CD4-positive, alpha-beta T cell treated with Interleukin-4 for 4 hours (primary cell): ENCODE measurements at places on chromosomes 6 and 20.

- DNase-seq, result peak; percentile 74
These were observed 147.4 kb upstream of the OLIG3 start for GRCh38 chr6:137641474-137642077.

GRCh38 chr20:25465243-25466135 lies 58.0 kb downstream of the GINS1 start:
- DNase-seq, result no peak

GRCh38 chr6:44221961-44222335 lies 1.4 kb upstream of the SLC29A1 start:
- no peak for DNase-seq

GRCh38 chr20:7637184-7637583 lies 303.1 kb downstream of the HAO1 start:
- no peak for DNase-seq

- DNase-seq, result no peak
These were observed 85.1 kb downstream of the SMOC2 start for GRCh38 chr6:168525926-168526630.

- DNase-seq, result no peak
These were observed 27.9 kb downstream of the EFCAB8 start for GRCh38 chr20:32886652-32887051.

GRCh38 chr6:22328474-22328873 lies 31.6 kb upstream of the PRL start:
- no peak for DNase-seq

- DNase-seq, result no peak
These were observed 23.1 kb downstream of the ACOT13 start for GRCh38 chr6:24689964-24690363.

DNA sequence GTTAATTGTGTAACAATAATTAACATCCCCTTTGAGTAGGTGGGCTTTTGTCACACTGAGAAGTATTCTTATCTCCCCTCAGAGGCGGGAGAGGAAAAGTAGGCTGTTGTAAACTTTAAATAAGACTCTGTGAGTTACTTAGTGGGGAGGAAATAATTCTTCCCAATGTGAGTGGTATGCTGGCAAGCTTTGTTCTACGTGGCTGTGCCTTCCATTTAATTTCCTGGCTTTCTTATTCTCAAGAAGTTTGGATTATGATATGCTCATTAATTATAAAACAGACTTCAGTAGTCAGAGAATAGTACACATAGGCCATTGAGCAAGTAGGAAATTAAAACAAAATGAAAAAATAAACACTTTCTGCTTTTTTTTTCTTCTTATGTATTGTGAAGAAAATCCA lies 19.1 kb downstream of the ADGRB3 start:
- DNase-seq, result no peak

- DNase-seq, result no peak
These were observed 97.7 kb upstream of the BCLAF1 start for GRCh38 chr6:136387316-136387715.

GRCh38 chr20:51050531-51051075 lies 27.7 kb upstream of the KCNG1 start:
- no peak for DNase-seq

DNA sequence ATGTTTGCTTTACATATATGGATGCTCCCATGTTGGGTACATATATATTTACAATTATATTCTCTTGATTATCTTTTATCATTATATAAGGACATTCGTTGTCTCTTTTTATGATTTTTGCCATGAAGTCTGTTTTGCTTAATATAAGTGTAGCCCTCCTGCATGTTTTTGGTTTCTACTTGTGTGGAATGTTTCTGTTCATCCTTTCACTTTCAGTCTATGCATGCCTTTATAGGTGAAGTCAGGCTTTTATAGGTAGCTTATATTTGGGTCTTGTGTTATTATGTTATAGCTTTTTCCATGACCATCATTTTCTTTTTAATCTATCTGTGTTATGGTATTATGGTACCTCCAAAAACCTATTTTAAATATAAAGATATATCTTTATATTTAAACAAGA lies 612.5 kb upstream of the HS3ST5 start:
- no peak for DNase-seq

GRCh38 chr6:56798163-56798562 lies 155.5 kb upstream of the DST start:
- no peak for DNase-seq

- no peak for DNase-seq
These were observed 35.6 kb downstream of the CNKSR3 start for GRCh38 chr6:154474648-154475428.

- DNase-seq, result no peak
These were observed 2.2 kb downstream of the NKX2-4 start for GRCh38 chr20:21395051-21395665.

DNA sequence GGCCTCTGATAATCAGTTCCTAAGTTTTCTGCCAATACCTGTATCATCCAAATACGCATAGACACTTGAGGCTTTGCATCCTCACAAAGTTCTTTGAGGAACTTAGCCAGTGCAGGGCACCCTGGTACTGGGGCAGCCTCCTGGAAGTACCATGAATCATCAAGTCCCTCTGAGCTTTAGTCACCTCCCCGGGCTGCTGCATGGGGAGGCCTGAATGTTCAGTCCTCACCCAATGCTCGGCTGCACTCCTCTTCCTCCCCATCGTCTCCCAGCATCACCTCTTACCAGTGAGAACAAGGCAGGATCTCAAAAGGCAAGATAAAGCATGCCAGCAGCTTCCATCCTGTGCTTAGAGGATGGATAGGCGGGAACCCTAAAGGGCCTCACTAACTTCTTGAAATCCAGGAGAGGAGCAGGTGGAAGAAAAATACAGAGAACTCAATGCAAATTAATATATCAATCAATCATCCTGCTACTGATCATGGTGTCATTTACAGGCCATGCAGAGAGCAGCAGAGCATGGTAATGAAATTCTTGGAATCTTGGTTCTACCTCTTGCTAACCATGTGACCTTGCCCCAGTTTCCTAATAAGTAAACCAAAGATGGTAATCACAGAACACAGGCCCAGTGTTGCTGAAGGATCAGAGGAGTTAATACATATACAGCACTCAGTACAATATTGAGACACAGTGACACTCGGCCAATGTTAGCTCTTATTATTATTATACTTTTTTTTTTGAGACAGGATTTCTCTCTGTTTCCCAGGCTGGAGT lies 4.7 kb upstream of the CCN6 start:
- DNase-seq, result no peak

DNA sequence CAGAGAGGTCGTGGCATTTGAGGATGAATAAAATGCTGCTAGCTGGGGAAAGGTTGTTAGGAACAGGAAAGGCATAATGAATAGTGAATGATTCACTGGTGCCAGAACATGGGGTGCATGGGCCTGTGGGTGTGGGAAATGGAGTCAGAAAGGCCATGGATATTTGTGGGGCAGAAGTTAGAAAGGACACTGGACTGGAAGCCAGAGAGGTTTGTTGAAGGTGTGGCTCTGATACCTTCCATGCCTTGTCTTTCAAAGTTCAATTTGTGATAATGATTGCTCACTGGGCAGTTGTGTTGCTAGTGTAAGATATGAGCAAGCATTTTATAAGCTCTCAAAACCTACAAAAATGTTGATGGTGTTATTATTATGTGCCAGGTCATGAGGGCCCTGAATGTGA lies 32.7 kb downstream of the LRRC1 start:
- no peak for DNase-seq

GRCh38 chr6:92777146-92777740 lies 642.1 kb downstream of the EPHA7 start:
- DNase-seq, result no peak

DNA sequence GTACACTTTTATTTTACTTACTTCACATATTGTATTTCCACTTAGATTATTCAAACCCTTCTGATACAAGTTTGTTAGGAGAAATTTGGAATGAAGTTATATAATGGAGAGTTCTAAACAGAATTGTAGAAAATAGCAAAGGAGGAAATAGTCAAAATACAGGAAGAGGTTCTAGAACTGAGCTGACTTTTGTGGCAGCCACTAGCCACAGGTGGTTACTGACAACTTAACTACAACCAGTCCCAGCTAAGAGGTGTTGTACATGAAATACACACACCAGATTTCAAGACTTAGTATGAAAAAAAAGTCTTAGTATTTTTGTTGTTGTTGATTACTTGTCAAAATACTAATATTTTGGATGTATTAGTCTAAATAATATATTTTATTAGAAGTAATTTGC lies 727.4 kb upstream of the CITED2 start:
- DNase-seq, result no peak

- DNase-seq, result no peak
These were observed 15.8 kb upstream of the CYP24A1 start for GRCh38 chr20:54189630-54190029.

DNA sequence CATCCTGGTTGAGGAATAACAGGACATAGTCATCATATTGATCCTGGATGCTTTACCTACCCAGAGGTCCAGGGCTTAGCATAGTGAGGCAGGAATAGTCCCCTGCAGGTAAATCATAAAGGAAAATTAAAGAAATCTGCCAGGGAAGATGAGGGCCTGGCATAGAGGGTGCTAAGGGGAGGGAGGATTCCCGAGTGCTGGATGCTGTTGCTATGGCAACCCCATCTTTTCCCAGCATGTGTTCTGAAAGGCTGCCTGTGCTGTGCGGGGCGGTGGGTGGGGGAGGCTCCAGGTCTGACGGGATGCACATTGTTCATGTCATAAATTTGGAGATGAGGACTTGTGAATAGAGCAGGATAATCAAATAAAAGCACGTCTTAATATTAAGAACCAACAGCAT lies 212.6 kb upstream of the PCSK2 start:
- no peak for DNase-seq

DNA sequence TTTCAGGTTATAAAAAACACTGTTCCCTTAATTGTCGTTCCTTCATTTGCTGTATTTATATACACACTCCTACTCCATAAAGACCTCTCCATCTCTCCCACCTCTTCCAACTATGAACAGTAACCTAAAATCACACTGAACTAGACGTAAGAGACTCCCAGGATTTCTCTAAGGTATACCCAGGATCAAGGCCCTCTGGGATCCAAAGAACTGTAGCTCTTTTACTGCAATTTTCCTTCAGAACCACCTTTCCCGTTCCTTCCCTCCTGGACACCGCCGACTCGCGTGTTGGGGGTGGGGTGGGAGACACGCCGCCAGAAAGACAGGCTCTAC lies 680 bp downstream of the LATS1 start:
- no peak for DNase-seq

GRCh38 chr6:42507901-42508300 lies 55.9 kb upstream of the UBR2 start:
- no peak for DNase-seq

DNA sequence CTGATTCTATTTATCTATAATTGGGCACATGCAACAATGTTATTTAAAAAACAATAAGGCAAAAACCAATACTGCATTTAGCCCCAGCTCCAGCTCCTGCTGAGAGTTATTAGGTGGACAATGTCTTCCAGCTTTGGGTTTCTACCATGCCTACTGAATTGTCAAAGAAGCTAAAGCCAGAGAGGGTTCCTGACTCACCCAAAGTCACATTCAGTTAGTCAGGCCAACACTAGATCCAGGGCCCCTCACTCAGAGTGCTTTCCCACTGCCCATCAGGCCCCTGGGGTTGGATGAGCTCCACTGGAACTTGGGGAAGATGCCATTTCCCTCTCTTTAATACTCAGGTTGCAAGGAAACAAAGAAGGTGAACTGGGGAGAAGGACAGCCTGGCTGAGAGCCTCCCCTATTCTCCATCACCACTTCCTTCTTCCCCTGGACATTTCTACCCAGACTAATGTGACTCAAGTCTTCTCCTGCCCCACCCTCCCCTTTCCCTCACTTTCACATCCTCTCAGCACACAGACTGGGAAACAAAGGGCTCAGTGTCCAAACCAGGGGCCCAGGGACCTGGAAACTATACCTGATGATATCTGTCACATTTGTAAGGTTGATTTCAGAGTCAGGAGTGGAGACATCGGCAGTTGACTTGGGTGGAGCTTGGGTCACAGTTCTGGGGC lies 6.0 kb downstream of the TREM1 start:
- DNase-seq, result no peak

DNA sequence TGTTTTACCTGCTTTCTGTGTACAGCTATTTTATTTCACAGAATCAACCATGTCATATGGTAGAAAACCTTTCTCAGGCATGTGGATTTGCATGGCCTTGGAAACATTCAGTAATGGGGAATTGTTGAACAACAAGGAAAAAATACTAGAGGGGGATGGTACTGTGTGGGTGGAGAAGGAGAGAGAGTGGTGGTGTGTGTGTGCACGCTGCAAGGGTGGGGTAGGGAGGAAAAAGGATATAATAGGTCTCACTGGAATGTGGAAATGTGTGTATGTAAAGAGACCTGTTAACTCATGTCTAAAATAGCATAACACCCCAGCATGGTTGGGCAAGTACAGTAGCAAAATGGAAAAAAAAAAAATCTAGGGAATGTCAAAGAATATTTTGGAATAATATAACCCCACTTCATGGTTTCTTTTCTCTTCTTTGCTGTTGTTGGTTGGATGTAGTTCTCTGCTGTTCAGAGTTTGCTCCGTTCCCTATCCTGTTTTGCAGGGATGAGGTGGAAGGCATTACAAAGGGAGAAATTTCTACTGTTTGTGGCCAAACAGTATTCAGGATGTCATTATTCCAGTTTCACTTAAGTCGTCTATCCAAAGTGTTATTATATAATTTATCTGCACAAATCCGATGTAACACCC lies 93.9 kb upstream of the CITED2 start:
- no peak for DNase-seq

- DNase-seq, result peak; percentile 9
These were observed 82.7 kb upstream of the TOP1 start for GRCh38 chr20:40945754-40946450.

DNA sequence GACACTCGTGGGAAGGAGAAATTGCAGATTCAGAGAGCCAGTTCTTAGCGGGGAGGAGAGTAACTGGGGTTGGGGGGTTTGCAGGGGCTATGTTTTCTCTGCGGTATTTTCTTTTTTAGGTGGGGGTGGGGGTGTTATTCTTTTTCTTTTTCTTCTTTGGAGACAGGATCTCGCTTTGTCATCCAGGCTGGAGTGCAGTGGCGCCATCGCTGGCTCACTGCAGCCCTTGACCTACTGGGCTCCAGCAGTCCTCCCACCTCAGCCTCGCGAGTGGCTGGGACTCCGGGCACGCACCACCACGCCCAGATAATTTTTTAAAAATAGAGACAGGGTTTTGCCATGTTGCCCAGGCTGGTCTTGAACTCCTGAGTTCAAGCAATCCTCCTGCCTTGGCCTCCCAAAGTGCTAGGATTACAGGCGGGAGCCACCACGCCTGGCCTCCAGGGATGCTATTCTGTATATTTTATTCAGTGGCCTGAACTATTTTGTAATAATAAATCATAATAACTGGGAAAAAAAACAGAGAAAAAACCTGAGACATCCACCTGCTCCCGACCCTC lies 57.3 kb downstream of the UBE2V1 start:
- no peak for DNase-seq

- no peak for DNase-seq
These were observed 96.3 kb downstream of the RFPL4B start for GRCh38 chr6:112443179-112444065.

DNA sequence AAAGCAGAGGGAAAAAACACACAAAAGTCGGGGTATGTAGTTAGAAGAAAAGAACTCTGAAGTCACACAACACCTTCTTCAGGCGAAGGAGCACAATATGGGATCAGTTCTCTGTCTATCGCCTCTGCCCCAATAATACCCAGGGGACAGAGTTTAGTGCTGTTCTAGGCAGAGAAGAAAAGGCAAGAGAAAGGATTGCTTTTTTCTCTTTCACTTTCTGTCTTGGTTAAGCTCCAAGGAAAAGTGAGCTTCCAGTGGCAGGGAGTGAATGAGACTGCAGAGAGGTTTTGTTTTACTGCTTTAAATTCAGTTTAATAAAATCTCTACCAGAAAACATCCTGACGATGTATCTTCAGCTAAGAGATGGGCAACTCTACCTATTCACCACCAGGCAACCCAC lies 86.6 kb upstream of the STXBP5 start:
- DNase-seq, result no peak
